Purkinje cell (primary cell): ENCODE measurements at places on chromosomes 5 and 9. TPM values are rescaled to one million over a fixed set of nuclear protein-coding genes. Genes with fewer than 3 reads are reported as not detected.

Gene GPR150
- 0.58 TPM in 1 of 2 replicates, not detected in the other for polyA plus RNA-seq

Gene ARID3C
- polyA plus RNA-seq: not detected in 2 replicates

Gene TXNDC8
- not detected in 2 replicates for polyA plus RNA-seq

Gene ALDH7A1
- polyA plus RNA-seq: 16.7 and 29.6 TPM in 2 replicates

Gene YTHDC2
- polyA plus RNA-seq: 10.4 and 12.8 TPM in 2 replicates

Gene UGT3A2
- not detected in 2 replicates for polyA plus RNA-seq

Gene CAVIN4
- polyA plus RNA-seq: 0.11 and 0.17 TPM in 2 replicates

Gene KIF4B
- polyA plus RNA-seq: 0.10 and 0.85 TPM in 2 replicates

Gene PSAT1
- 71.8 and 81.1 TPM in 2 replicates for polyA plus RNA-seq

Gene CCL27
- 0.66 TPM in 1 of 2 replicates, not detected in the other for polyA plus RNA-seq

Gene YIPF5
- polyA plus RNA-seq: 52.1 and 66.5 TPM in 2 replicates

Gene SPINK6
- 1,307 and 2,131 TPM in 2 replicates for polyA plus RNA-seq
